ENCODE measurements at places on chromosomes 5 and 9. TPM values are rescaled to one million over a fixed set of nuclear protein-coding genes. Genes with fewer than 3 reads are reported as not detected.

The ACOT12 gene
- 0.74 TPM for total RNA-seq

The ELAVL2 gene
- total RNA-seq = 0.14 TPM

The PCSK1 gene
- total RNA-seq = 1.3 TPM

The SPINK7 gene
- not detected for total RNA-seq

The SLC27A4 gene
- total RNA-seq = 10.2 TPM

The ADAMTSL1 gene
- 26.1 TPM for total RNA-seq
